Stimulated activated CD4-positive, alpha-beta T cell treated with anti-CD3 and anti-CD28 coated beads, TNF-alpha, amount 100 ng/mL, for 4 hours (primary cell): ENCODE measurements at places on chromosomes 12 and 14.

DNA sequence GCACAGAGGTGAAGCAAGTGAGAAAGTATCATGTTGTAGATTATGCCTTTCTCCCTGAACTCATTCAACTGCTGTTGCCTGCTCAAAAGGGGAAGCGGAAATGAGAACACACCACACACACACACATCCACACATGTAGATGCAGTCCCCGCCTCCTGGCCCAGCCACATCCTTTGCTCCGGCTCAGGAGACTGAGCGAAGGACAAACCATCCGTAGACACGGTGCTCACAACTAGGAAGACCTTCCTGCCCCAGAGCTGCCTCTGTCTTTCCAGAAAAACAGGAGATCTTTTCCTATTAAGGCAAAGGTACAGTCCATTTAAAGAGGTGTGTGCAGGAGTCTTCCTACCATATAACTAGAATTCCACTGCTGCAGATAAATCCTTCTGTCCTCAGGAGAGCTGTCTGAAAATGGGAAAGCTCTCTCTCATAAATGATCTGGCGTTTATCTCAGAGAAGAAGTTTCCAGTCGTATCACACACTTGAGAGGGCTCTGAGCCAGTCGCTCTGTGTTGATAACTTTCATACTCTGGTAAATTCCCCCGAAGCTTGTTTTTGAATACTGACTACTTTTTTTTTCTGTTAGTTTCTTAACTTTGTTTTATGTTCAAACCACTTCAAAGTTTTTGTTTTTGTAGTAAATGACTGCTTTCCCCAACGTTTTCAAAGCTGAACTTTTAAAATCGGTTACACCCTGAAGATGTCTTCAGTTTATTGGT lies at the start of gene TESPA1:
TSS of gene TESPA1 (minus strand) at position 105 of the 719 bp plus-strand sequence. CDS start 10,200 bp downstream, outside the sequence.
- peak; percentile 77 for DNase-seq

GRCh38 chr12:3832738-3833137 lies 40.5 kb downstream of the PARP11 start:
- no peak for DNase-seq

DNA sequence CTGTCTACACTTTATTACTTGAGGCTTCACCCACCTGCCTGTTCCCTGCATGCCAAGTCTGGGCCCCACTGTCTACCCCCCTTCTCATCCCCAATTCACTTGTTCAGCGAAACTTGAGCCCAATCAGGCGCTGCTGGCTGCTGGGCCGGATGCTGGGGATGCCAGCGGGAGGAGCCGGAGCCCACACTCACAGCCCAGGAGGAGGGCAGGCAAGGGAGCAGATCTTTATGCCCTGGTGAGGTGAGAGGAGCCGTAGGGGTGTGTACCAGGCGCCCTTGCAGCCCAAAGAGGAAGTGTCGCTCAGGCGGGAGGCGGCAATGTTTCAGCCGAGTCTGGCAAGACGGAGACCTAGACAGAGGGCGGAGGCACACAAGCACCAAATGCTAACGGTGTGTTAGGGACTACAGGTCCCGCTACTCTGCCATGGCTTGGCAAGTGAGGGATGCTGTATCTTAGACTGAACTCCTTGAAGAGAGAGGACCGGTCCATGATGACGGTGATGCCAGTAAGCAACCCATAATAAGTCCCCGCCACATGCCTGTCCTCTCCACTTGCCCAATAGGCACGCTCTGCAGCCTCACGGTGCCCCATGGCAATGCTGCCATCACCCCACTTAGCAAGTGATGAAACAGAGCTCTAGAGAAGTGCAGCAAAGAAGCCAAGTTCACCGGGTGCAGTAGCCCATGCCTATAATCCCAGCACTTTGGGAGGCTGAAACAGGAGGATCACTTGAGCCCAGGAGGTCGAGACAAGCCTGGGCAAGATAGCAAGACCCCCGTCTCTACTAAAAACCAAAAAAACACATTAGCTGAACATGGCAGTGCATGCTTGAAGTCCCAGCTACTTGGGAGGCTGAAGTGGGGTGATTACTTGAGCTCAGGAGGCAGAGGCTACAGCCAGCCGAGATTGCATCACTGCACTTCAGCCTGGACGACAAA lies 41.6 kb downstream of the LRRC74A start:
- no peak for DNase-seq

DNA sequence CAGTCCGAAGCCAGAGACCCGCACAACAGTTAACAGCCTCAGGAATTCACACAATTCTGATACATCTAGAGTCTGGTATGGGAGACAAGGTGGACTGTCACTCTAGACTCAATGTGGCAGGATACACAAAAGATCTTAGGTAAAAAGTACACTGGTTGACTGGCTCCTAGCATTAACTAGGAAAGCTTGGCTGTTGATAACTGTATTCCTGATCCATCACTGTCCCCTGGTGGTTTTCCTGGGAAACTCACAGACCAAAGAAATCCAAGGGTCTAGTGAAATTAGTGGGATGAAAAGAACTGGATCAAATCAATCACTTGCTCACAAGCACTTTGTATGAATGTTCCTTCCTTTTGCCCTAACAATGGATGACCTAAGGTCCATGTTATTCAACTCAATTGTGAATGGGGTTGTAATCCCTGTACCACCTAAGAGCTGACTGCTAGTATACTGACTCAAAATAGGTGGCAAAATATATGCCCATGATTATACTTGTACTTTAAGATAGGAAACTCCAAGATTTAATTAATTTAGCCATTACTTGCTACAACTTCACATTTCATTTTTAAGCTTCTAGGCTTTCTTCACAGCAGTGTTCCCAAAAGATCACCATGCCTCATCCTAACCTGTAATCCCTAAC lies 14.0 kb downstream of the NPC2 start:
- no peak for DNase-seq

DNA sequence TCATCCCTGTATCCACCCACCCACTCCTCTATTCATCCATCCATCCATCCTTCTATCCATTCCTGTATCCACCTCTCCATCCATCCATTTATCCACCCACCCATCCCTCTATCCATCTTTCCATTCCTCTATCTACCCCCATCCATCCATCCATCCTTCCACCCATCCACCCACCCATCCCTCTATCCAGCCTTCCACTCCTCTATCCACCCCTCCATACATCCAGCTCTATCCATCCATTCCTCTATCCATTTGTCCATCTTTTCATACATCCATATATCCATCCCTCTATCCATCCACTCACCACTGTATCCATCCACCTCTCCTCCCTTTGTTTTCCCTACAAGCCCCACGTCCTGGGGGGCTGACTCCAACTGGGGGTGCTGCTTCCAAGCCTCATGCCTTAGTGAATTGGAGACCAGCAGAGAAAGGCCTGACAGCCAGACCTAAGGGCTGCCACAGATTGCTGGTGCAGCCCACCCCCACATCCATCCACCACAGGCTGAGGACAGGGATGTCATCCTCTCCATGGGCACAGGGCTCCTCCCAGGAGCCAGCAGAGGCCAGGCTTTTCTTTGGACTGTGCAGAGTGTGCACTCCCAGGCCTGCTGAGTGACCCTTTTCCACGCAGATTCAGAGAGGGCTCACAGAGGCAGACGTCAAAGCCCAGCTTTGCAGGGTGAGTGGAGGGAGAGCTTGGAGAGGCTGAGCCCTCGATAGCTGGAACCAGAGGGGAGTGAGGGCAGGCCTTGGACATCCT lies 18.9 kb upstream of the GPR132 start:
- no peak for DNase-seq

DNA sequence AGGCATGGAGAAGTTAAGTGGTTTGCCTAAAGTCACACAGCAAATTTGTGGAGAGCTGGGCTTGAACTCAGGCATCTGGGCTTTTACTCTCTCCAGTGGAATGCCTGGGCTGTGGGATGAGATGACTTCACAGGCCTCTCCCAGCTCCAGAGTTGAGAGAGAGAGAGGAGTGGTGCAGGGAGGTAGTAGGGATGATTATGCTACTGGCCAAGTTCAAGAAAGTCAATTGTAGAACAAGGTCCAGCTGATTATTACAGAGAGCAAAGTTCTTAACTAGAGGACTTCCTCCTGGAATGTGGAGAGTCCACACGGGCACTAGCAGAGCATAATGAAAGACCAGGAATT lies 769 bp upstream of the EMP1 start:
- no peak for DNase-seq

DNA sequence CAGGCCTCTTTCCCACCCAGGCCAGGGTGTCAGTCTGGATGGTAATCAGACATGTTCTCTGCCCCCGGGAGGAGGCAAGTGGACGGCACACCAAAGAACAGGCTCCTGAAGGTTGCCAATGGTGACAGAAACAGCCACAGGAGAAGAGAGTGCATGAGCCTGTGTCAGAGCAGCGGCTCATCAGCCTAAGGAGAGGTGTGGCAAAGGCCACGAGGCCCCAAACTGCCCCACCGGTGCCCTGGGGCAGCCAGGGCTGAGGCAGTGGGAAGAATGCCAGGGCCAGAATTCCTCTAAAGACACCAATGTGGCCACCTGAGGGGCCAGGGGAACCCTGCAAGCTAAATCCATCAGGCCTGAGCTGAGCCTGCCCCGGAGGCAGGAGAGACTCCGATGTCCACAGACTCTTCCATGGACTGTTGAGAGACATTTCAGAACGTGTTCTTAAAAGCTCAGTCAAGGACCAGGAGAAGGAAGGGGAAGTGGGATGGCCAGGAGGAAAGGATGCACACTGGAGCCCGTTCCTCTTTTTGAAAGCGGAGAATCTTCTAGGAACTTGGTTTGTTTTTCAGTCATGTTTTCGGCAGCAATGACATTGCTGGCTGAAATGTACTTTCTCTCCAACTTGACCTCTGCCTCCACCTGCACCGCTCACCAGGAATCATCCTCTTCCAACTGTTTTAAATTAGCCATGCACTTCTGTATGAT lies 176.3 kb upstream of the FKBP4 start:
- DNase-seq, result no peak

DNA sequence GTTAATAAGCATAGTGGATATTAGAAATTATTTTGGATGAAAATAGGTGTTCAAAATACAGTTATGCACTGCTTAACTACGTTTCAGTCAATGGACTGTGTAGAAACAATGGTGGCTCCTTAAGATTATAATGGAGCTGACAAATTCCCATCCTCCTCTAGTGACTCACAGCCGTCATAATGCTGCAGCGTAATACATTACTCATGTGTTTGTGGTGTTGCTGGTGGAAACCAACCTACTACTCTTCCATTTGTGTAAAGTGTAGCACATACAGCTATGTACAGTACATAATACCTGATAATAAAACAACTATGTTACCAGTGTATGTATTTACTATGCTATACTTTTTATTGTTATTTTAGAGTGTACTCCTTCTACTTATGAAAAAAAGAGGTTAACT lies 111.2 kb upstream of the TMCC3 start:
- DNase-seq, result no peak

DNA sequence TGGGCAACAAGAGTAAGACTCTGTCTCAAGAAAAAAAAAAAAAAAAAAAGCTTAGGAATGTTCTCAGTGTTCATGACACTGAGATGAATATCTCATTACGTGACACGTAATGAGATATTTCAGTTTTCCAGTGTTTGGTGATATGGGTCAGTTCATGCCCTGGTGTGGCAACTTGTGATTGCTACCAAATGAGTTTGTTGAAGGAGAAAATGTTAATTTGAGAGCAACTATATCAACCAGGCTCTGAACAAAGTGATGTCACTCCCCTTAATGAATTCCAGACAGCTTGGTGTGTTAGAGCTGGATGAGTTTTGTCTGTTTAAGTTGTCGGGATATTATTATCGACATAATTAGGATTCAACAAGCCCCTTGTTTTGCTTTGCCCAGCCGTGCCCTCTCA lies 211.7 kb downstream of the DPF3 start:
- no peak for DNase-seq

DNA sequence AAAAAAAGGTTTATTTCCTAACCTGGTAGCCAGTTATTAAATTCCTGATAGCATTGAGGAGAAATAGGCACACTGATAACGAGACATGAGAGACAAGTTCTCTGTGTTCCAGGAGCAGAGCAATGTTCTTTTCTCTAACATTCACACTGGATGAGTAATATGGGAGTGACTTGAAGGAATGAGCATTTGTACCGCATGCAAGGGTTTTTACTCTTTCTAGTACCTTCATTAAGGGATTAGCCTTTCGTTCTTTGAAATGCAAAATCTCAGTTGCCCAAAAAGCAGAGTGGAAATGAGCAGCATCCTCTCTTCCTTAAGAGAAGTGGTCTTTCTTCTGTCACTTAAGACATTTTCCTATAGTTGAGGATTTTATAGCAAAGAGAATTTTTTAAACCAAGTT lies 54.7 kb downstream of the FGD4 start:
- no peak for DNase-seq

- no peak for DNase-seq
Observed at GRCh38 chr14:24310265-24310645, 315 bp downstream of the LTB4R2 start.

GRCh38 chr12:39012870-39013269 lies 107.5 kb upstream of the CPNE8 start:
- DNase-seq, result no peak

- DNase-seq, result no peak
Observed at GRCh38 chr14:93870377-93870776, 56.8 kb upstream of the FAM181A start.

DNA sequence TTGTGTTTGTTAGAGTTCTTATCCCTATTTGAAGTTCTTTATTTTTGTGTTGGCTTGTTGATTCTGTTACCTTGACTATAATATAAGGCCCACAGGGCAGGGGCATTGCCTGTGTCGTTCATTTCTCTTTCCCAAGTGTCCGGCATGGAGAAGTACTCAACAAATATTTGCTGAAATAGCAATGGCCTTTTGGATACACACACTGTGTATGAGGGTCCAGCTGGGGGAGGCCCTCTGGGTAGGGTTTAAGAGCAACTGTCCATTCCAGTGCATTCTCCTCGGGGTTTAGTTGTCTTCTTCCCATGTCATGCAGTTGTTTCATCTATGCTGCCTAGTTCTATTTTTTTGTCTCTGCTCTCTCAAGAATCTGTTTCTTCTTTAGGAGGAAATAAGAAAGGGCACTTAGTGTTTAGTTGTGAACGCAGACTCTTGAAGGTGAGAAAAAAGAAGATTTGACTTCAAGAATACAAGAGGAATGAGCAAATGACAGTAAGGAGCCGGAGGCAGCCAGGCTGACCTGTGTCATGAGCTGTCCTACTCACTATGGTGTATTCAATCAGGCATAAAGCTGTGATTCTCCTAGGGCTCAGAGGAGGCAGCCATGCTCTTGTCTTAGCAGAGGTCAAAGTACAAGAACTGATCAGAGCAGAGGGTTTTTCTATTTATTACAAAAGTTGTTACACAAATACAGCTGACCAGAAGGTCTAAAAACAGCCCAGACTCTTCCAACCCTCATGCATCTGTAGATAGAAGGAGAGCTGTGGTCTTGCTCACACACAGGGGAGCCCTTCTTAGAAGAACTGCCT lies 10.2 kb downstream of the ERG28 start:
- no peak for DNase-seq

DNA sequence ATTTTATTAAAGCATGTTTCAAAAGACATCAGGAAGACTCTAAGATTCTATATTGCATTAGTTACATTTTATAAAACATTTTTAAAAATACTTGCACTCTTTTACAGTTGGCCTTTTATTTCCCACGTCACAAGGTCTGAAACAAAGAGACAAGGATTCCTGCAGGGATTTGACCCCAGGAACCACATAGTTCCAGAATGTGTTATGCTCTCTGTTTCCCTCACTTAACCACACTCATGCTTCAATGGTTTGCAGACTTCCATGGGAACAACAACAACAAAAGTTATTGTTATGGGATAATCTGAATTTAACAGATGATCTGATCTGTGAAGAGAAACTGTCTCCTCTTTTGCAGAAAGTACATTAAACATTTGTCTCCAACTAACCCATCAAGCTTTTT lies 104.3 kb upstream of the PPFIA2 start:
- no peak for DNase-seq

- no peak for DNase-seq
Observed at GRCh38 chr14:86847140-86847539, 1145.8 kb downstream of the GALC start.

- no peak for DNase-seq
Observed at GRCh38 chr12:70661466-70662161, 24.4 kb upstream of the PTPRB start.
